COR-L47 (cell line): ENCODE measurements at places on chromosomes 7 and 10.

DNA sequence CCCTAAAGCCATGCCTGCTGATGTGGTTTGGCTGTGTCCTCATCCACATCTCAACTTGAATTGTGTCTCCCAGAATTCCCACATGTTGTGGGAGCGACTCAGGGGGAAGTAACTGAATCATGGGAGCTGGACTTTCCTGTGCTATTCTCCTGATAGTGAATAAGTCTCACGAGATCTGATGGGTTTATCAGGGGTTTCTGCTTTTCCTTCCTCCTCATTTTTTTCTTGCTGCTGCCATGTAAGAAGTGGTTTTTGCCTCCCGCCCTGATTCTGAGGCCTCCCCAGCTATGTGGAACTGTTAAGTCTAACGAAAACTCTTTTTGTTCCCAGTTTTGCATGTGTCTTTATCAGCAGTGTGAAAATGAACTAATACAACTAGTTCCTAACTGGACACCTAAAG, 11.8 kb downstream of the MACROH2A2 start:
- no peak for DNase-seq

DNA sequence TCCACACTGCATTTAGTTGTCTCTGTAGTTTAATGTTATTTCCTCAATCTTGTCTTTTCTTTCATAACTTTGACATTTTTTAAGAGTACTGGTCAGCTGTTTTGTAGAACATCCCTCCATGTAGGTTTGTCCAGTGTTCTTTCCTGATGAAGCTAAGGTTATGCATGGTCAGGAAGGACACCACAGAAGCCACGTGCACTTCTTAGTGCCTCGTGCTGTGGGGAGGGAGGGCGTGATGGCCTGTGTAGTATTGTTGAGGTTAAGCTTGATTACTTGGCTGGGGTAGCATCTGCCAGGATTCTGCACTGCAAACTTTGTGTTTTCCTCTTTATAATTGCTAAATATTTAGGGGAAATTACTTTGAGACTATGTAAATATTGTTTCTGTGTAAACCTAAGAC, 48.3 kb downstream of the MCMBP start:
- no peak for DNase-seq

- no peak for DNase-seq
Observed at GRCh38 chr7:100166970-100167911, 1.2 kb downstream of the GAL3ST4 start.

GRCh38 chr10:65041307-65041706, 1520.1 kb downstream of the REEP3 start:
- DNase-seq = no peak

DNA sequence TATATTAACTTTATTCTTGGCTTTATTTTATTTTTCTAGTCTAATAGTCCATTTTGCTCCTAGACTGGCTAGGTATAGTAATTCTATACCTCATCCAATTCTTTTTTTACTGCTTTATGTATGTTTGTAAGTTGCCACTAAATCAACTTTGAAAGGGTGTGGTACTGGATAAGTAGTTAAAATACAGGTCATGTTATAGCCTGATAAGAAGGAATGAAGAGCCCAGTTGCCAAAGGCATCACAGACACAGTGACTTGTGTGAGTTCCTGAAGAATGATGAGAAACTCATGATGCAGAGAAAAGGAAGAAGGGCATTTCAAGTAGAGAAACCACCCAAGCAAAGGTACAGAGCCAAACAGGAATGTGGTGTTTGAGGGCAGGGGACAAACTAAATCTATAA, 27.3 kb downstream of the NAPEPLD start:
- no peak for DNase-seq

- DNase-seq = no peak
Observed at GRCh38 chr7:46109437-46109836, 188.4 kb upstream of the IGFBP3 start.

- DNase-seq = no peak
Observed at GRCh38 chr10:86400705-86401587, 34.4 kb upstream of the GRID1 start.

- no peak for DNase-seq
Observed at GRCh38 chr10:89171996-89172395, 35.1 kb downstream of the CH25H start.

DNA sequence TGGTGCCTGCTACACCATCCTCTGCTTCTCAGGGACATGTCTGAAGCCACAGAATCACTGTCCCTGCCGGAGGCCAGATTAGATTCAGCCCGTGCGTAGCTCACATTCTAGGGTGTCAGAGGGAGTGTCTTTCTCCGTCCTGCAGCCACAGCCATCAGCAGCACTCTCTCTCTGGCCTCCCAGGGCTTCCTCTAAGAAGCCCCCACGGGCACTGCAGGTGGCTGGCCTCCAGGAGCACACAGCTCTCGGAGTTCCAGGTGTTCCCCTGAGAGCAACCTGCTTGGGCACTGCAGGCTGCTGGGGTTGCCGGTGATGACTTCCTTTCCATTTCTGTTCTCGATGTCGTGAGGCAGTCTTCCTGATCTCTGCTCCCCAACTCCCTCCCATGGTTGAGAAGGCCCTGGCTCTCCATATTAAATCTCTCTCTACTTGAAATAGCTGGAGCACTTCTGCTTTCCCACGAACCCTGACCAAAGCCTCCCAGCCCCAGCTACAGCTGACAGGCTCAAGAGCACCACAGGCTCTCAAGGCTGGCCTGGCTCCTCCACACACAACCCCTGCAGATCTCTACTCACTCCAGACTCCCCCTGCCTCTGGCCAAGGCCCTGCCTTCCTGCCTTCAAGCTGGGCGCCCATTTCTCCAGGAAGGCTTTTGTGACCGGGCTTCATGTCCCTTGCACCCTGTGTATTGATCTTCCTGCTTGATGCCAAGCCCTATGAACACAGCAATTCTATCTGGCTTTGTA, 49.0 kb upstream of the TMEM72 start:
- no peak for DNase-seq

GRCh38 chr10:115802911-115803310, 470.1 kb downstream of the GFRA1 start:
- DNase-seq = no peak

GRCh38 chr10:131857156-131858117, 43.4 kb upstream of the PPP2R2D start:
- DNase-seq = no peak

DNA sequence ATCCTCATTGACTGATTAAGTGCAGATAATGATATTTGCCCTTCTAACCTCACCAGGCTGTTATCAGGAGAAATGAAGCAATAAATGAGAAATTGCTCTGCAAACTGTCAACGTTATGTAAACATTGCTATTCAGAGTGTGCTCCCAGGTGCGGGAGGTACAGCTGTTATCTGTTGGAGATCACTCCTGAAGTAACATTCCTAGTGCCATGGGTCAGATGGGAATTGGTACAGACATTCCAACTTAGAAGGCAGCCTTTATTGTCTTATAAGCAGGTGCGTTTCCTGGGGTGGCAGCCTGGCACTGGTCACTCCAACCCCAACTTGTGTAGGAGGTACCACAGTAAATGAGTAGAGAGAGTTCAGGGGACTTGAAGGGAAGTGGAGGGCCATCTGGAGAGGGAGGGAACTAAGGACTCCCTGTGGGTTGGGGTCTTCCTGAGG, 36.8 kb downstream of the HK1 start:
- DNase-seq = no peak

DNA sequence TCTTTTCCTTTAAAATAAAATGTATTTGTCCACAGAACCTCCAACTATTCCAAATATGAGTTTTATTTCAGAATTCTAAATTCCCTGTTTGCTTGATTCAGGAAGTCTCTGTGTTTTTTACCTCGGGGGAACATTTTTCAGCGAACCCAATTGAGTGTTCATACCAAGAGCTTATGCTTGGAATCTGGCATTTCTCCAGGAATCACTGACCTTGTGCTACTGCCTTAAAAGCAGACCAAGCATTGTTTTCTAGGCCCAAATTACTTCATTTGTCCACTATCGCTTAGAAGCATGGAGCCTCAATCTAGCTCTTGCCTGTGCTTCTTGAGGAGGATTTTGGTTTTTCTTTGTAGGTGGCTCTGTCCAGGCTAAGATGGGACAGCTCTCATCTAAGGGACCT, 59.4 kb downstream of the EBLN1 start:
- peak; percentile 24 for DNase-seq

- no peak for DNase-seq
Observed at GRCh38 chr10:29948881-29949355, 110.5 kb downstream of the JCAD start.

DNA sequence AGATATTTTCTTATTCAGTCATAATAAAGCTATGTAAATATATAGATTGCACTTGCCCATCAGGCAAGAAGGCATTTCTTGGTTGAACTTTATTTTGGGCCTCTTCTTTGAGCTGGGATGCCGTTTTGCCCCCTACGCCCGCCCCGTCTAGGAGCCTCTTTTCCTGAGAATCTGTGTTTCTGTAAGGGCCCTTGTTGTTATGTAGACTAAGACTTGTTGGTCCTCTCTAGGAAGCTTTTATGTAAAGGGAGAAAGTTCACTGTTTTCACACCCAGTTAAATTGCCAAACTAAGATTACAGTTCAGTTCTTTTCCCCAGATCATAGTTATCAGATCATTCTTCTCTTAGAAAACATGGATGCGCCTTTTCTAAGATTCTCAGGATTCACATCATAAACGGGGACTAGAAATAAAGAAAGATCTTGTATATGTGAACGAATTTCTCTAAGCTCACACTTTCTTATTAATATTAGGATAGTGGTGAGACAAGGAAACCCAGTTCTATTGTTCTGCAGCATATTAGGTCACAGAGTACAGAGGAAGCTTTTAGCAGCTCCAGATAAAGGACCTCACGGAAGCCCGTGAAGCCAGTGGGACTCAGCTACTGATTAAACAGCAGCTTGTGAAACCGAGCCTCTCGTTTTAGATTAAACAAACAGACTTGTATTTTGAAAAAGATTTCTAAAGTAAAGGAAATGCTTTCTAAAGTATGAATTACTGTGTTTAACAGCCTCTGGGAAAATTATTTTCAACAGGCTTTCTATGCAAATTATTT, 3.8 kb downstream of the LMTK2 start:
- no peak for DNase-seq

DNA sequence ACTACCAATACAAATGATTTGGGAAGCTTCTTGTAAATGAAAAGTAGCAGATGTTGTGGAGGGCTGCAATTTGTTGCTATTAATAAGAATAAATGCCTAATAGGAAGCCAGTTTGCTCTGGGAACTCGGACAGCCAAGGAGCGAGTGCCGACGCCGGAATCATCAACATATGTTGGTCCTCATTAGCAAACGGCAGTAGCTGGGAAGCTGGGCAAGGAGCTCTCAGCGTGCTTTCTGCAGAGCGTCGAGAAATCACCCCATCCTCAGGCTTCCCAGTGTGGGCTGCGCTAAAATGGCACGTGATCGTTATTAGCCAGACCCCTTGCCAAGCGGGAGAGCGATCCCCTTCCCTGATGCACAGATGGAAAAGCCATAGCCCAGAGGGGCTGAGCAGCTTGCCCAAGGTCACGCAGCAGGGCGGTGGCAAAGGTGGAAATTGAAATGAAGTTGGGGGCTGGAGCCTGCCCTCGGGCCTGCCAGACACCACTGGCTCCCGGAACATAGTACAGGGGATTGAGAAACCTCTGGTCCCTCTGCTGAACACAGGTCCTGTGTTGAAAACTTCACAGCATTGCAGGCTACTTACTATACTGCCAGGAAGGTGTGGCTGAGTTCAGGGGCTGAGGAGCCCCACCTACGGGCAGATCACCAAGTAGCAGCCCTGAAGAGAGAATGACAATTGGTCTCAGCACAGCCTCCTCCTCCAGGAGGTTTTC, 326.9 kb downstream of the PLXNA4 start:
- no peak for DNase-seq

GRCh38 chr7:20220921-20221547, 3.9 kb upstream of the MACC1 start:
- no peak for DNase-seq

GRCh38 chr10:393787-394438, 258.7 kb downstream of the ZMYND11 start:
- no peak for DNase-seq

DNA sequence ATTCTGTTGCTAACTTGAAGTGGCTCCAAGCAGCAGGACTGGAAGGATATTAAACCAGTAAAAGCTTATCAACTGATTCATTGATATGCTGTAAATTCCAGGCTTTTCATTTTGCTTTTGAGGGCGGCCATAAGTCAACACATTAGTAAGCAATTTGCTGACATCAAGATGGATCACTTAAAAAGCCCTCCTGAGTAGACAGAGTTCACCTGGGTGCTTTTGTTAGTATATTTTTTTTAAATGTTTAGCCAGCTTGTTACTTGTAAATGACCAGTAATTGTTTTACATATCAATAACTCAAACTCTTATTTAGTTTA, 26.5 kb downstream of the RNF32 start:
- DNase-seq = no peak

DNA sequence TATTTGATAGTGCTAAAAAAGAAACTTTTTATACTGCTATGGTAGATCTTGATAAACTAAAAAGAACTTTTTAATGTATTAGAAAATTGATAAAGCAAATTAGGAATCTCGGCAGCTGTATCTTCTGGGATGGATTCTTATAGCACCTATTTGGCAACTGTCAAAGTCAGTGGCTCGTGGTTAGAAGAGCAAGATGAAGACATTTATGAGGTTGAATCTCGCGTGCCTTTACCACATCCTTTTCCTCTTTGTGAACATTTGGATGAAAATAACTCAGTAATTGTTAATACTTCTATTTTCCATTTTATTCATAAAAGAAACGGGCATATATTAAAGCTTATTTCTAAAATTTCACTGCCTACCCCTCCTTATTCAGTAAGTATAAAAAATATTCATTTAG, 76.2 kb downstream of the CYP51A1 start:
- no peak for DNase-seq

DNA sequence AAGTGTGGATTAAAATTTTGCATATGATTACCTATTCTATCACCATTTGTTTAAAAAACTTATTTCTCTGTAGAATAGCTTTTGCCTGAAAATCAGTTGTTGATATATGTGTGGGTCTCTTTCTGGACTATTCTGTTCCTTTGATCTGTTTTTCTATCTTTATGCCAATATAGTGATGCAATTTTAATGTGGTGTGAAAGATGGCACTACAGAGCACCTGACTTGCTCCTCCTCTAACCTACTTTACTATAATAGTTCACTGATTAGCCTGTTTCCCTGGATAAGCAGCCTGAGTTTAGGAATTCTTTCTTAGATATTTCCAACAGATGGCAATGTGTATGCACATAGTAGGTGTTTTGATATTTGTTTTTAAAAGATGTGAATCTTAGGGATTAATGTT, 294.5 kb downstream of the AUTS2 start:
- no peak for DNase-seq

DNA sequence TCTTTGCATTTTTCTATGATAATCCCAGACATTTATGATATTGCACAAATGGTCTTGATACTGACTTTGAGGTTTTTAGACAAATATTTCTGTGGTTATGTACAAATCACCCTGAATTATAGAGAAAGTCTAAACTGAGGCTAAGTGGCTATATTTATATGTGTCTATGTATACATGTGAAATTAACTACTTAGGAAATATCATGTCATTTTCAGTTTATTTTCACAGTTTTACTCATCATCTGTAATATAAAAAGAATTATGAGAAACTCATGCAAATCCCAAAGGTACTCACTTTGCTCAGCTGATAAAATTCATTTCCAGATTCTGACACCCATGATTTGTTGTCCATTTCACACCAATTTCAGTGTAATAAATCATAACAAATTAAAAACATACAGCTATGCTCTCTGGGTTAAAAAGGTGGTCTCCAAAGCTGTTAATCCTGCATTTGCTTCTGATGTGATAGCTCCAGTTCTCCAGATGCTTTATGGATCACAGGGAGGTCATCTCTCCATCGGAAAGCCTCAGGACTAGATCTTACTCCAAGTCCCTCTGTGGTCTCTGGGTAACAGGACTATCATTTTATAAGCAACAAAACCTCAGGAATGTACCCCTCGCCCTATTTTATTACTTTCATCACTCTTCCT, 673.9 kb downstream of the PARD3 start:
- DNase-seq = no peak
